ENCODE measurements at places on chromosomes 7 and 10. TPM values are rescaled to one million over a fixed set of nuclear protein-coding genes. Genes with fewer than 3 reads are reported as not detected.

DNA sequence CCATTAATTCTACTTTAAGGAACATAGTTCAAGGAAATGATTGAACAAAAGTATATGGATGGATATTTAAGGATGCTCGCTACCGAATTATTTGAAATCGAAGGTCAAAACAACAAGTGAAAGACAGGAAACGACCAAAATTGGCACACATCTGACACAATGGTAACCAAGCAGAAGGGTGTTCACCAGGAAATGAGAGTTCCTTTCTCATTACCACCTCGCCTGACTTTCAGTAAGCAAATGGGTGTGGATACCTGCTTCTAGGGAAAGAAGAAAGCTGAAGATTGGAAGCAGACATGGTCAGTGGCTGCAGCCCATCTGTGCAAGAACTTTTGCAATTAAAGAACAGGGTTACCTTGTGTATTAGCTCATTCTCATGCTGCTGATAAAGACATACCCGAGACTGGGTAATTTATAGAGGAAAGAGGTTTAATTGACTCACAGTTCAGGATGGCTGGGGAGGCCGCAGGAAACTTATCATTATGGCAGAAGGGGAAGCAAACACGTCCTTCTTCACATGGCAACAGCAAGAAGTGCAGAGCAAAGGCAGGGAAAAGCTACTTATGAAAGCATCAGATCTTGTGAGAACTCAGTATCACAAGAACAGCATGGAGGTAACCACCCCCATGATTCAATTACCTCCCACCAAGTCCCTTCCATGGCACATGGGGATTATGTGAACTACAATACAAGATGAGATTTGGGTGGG, 6.2 kb upstream of the TMEM273 start:
- no peak for DNase-seq

DNA sequence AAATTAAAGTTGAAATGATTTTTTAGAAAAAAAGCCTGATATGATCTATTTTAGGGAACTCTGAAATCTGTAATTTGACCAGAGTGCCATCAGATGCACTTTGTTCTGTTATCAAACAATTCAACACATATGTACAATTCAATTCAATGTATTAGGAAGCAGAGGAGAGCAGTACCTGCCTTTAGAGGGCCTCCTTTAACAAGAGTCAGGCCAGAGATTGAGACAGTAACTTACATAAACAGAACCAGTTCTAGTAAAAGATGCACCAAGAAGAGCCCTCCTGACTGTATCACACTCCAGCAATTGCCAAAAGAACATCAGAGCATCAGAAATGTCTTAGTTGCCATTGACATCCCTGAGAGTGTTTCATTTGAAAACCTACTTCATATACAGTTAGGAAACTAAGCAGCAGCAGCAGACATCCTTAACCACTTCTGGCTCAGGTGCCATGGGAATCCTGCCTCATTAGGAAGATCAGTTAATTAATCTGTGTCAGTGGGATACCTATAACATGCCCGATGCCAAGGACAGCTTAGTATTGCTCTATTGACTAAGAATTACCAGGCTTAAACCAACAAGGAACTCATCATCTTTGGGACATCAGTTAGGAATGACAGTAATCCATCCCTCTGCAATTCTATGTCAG, 1222.6 kb upstream of the LRRN3 start:
- no peak for DNase-seq

- no peak for DNase-seq
Measured at GRCh38 chr10:16602104-16602775, 80.6 kb upstream of the C1QL3 start.

- DNase-seq: peak; percentile 80
Measured at GRCh38 chr10:80324086-80324485, 32.5 kb downstream of the DYDC1 start.

- no peak for DNase-seq
Measured at GRCh38 chr7:74344132-74344496, 54.9 kb downstream of the CLIP2 start.

GRCh38 chr7:146387140-146387539, 270.5 kb downstream of the CNTNAP2 start:
- no peak for DNase-seq

DNA sequence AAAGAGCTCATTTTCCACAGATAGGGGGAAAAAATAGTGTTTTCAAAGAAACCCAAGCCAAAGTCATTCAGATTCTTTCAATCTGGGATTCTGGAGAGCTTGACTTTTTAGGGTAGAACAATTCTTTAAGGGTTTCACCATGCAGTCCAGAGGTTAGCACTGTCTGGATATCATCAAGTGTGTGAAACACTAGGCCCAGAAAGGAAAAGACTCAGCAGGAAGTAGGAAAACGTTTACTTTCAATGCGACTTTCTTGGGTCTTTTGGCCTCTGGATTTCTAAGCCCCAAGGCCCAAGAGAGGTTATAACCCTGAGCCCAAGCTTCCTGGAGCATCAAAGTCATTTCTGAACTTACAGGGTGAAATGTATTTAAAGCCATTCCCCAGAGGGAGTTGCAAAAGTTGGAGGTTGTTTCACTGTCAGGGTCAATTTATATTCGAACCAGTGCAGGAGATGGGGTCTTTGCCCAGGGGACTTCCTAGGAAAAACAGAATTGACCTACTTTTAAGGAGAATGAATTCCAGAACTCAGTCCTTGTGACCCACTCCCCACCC, 158.0 kb downstream of the C7orf25 start:
- DNase-seq: no peak

GRCh38 chr7:35727571-35727970, 32.6 kb upstream of the HERPUD2 start:
- peak; percentile 67 for DNase-seq

- no peak for DNase-seq
Measured at GRCh38 chr10:63553473-63553872, 32.3 kb downstream of the REEP3 start.

GRCh38 chr10:17880601-17881000, 71.1 kb upstream of the SLC39A12 start:
- DNase-seq: no peak

GRCh38 chr10:35563261-35563891, 41.8 kb upstream of the GJD4 start:
- peak; percentile 88 for DNase-seq

The PLA2G12B gene
- total RNA-seq: not detected

The PGAM2 gene
- not detected for total RNA-seq

The UCMA gene
- total RNA-seq: not detected

The BMPR1A gene
- total RNA-seq: 112 TPM

The RPEL1 gene
- total RNA-seq: not detected

The GIMAP2 gene
- total RNA-seq: 4.3 TPM

All from A673 (cell line).